ENCODE measurements at places on chromosomes 16 and 17. TPM values are rescaled to one million over a fixed set of nuclear protein-coding genes. Genes with fewer than 3 reads are reported as not detected.

HSD11B2 gene
- total RNA-seq, result not detected

TNFRSF13B gene
- not detected for total RNA-seq

SYT17 gene
- total RNA-seq, result not detected

LPO gene
- total RNA-seq, result not detected

CSHL1 gene
- not detected for total RNA-seq

BLMH gene
- total RNA-seq, result 52.8 TPM

SIRT7 gene
- total RNA-seq, result 19.6 TPM

TRIM47 gene
- 16.4 TPM for total RNA-seq

CBX4 gene
- 86.5 TPM for total RNA-seq

HOXB7 gene
- 12.1 TPM for total RNA-seq

FBXW10 gene
- total RNA-seq, result not detected

EFTUD2 gene
- 80.2 TPM for total RNA-seq

TBC1D26 gene
- total RNA-seq, result not detected

CDK3 gene
- 4.7 TPM for total RNA-seq

TRAPPC2L gene
- total RNA-seq, result 84.6 TPM

TBC1D16 gene
- total RNA-seq, result 1.9 TPM

TMEM132E gene
- total RNA-seq, result not detected

VAMP2 gene
- total RNA-seq, result 47.7 TPM

SBK1 gene
- 0.07 TPM for total RNA-seq

All from Karpas-422 (cell line).